ENCODE measurements at places on chromosomes 6 and 20.

DNA sequence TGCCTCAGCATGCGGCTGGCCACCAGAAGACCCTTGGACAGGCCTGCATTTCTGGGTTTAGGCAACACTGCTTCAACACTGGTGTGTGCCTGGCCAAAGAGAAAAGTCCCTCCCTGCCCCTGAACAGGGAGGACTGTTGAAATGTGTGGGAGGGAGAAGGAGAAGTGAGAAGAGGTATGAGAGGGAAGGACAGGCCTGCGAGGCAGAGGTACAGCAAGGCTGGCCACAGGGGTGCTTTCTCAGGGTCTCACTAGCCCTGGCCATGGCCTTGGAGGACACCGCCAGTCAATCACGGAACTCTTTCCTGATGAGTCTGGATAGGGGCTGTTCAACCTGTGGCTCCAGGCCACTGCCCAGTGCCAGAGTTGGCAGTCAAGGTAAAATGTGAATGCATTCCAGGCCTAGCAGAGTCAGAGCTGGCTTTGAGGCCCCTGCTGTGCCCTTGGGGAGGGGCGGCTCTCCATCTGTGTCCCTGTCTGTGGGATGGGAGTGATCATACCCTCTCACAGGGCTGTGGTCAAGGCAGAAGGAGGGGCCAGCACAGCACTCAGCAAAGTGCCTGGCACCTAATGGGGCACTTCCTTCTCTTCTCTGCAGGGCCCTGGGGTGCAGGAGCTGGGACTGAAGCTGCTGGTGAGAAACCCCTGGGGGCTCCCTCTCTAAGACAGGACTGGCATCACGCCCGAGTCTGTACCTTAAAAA lies 43.2 kb upstream of the CDH22 start:
- H3K36me3 ChIP-seq: peaks cover 4% of the 10 kb centered on the region
- no peaks in the 10 kb centered on the region for H3K27me3 ChIP-seq
- H3K4me1 ChIP-seq: peaks cover 6% of the 10 kb centered on the region

- no peaks in the 10 kb centered on the region for H3K27me3 ChIP-seq
- no peaks in the 10 kb centered on the region for H3K36me3 ChIP-seq
- H3K4me3 ChIP-seq: no peak overlapping the region
- DNase-seq: peak; percentile 83
- H3K4me1 ChIP-seq: no peaks in the 10 kb centered on the region
- H3K27ac ChIP-seq: no peak overlapping the region
Observed at GRCh38 chr6:80366714-80367113, 260.2 kb downstream of the BCKDHB start.

DNA sequence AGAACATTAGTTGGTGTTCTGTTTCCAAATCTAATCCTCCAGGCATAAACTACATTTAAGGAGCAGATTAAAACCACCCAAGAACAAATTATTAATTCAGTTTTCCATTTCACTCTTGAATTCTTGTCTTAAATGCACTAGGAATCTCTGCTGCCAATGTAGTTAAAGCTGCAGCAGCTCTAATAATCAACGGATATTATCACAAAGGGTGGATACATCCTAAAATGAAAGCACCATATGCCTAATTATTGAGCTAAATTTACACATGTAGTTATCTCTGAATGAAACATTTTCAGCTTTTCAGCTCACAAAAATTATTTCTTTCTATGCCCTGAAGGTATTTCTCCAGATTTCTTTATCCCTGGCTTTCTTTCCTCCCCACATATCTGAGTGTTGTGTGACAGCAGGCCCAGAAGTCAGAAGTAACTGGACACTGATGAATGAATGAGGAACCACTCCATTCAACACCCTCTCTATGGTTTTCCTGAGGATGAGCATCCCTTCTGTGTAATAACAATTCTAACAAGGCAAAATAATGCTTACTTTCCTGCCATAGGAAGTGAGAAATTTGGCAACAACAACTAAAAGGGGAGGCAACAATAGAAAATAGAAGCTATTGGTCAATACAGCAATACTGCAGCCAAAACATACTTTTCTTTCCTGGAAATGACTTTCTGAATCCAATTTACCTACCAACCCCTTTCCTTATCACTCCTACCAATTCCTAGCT lies 14.9 kb downstream of the MAN1A1 start:
- no peak overlapping the region for H3K4me3 ChIP-seq
- DNase-seq: no peak
- no peaks in the 10 kb centered on the region for H3K36me3 ChIP-seq
- H3K4me1 ChIP-seq: no peaks in the 10 kb centered on the region
- no peaks in the 10 kb centered on the region for H3K27me3 ChIP-seq

DNA sequence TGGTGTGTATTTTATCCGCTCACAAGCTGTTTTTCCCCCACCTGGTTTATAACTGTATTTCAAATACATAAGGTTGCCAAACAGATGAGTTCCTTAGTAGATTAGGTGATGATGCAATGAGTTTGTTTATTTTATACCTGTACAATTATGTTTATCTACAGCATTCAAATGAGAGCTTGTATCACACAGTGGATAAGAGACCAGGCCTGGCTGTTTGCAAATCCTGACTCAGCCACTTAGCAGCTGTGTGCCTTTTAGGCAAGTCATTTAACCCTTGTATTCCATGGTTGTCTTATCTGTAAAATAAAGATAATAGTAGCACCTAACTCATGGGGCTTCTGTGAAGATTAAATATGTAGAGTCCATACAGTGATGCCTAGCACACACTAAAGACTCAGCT lies 143.7 kb downstream of the MOXD1 start:
- H3K27me3 ChIP-seq: peaks cover 2% of the 10 kb centered on the region
- H3K27ac ChIP-seq: no peak overlapping the region
- DNase-seq: peak; percentile 25
- no peak overlapping the region for H3K4me3 ChIP-seq

- H3K36me3 ChIP-seq: no peaks in the 10 kb centered on the region
- no peak for DNase-seq
- no peaks in the 10 kb centered on the region for H3K4me1 ChIP-seq
- H3K4me3 ChIP-seq: no peak overlapping the region
- H3K27me3 ChIP-seq: peaks cover 10% of the 10 kb centered on the region
- H3K27ac ChIP-seq: no peak overlapping the region
Observed at GRCh38 chr20:33474097-33474873, 15.6 kb upstream of the CBFA2T2 start.

DNA sequence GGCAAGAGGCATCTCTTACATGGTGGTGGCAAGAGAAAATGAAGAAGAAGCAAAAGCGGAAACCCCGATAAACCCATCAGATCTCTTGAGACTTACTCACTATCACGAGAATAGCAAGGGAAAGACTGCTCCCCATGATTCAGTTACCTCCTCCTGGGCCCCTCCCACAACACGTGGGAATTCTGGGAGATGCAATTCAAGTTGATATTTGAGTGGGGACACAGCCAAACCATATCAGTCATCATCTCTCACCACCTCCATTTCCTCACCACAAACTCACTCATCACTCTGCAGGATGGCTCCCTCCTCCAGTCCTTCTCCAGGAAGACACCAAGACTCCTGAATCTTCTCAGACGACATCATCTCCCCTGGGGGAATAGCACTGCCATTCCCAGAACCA lies 25.8 kb upstream of the SLC16A10 start:
- no peak overlapping the region for H3K27ac ChIP-seq
- no peaks in the 10 kb centered on the region for H3K36me3 ChIP-seq

- H3K27ac ChIP-seq: no peak overlapping the region
- no peak for DNase-seq
- peaks cover 8% of the 10 kb centered on the region for H3K4me1 ChIP-seq
Observed at GRCh38 chr6:2433266-2433665, 187.9 kb upstream of the GMDS start.

- H3K36me3 ChIP-seq: peaks cover 27% of the 10 kb centered on the region
- no peak for DNase-seq
- H3K27ac ChIP-seq: no peak overlapping the region
- no peaks in the 10 kb centered on the region for H3K27me3 ChIP-seq
- no peak overlapping the region for H3K4me3 ChIP-seq
Observed at GRCh38 chr6:33694977-33695376, 16.5 kb downstream of the UQCC2 start.

- no peaks in the 10 kb centered on the region for H3K4me1 ChIP-seq
- H3K36me3 ChIP-seq: no peaks in the 10 kb centered on the region
- H3K27ac ChIP-seq: no peak overlapping the region
- H3K27me3 ChIP-seq: no peaks in the 10 kb centered on the region
- DNase-seq: no peak
Observed at GRCh38 chr20:47985092-47985850, 200.0 kb upstream of the SULF2 start.

DNA sequence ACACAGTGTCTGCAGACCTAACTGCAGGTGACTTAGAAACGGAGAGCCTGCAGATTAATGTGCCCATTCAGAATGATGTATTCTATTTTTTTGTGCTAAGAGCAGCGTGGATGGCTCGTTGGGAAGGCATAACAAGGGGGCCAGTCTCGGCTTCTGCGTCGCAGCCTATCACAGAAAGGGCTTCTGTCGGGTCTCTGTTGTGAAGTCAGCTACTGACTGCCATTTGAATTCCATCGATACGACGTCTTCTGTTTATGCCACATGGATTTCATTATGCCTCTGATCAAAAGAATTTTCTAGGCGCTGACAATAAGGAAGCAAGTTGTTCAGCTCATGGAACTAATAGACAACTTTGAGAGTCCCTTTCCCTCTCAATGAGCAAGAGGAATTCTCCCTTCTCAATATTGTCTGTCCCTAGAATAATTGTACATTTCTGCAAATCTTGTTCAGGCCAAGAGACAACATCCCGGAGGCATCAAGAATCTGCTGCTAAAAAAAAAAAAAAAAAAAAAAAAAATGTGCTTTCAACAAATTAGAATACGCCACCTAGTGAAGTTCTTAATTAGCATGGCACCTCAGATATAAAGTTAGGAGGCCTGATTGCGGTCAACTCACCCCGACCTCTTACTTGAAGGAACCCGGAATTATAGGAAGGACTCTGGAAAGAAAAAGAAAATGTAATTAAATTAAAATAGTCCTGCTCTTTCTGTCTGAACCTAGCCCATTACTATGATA lies 223.9 kb downstream of the TSHZ2 start:
- H3K27ac ChIP-seq: no peak overlapping the region
- no peaks in the 10 kb centered on the region for H3K36me3 ChIP-seq
- no peak overlapping the region for H3K4me3 ChIP-seq
- no peaks in the 10 kb centered on the region for H3K27me3 ChIP-seq
- peak; percentile 30 for DNase-seq
